Muscle of arm (tissue), 14 donors: ENCODE measurements at places on chromosomes 6 and 20.

DNA sequence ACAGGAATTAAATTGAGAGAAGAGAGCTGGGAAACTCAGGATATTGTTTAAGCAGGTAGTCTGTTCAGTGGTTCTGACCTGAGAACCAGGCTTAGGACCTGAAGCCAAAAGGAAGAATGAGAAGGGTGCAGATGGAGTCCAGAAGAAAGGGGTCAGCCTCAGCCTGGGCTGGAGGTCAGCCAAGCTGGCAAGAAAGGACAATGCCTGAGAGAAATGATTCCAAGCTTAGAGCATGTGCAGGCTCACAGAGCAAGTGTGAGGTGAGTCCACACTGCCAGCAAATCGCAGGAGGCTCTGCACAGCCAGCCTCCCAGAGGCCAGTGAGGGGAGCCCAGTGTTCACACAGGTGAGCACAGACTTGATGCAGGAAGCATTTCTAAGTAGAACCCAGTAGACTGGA is 47.3 kb downstream of the DAAM2 start:
- DNase-seq, result no peak

- DNase-seq, result no peak
Observed at GRCh38 chr6:2622671-2623070, 128.1 kb downstream of the MYLK4 start.

GRCh38 chr20:24998121-24998520 is 5.6 kb upstream of the APMAP start:
- DNase-seq, result no peak

- peak; percentile 44 for DNase-seq
Observed at GRCh38 chr20:18188434-18188833, 50.8 kb downstream of the KAT14 start.

GRCh38 chr20:667351-668034 is 8.1 kb downstream of the SCRT2 start:
- DNase-seq, result no peak

- DNase-seq, result no peak
Observed at GRCh38 chr6:11201772-11202512, 30.5 kb downstream of the NEDD9 start.

DNA sequence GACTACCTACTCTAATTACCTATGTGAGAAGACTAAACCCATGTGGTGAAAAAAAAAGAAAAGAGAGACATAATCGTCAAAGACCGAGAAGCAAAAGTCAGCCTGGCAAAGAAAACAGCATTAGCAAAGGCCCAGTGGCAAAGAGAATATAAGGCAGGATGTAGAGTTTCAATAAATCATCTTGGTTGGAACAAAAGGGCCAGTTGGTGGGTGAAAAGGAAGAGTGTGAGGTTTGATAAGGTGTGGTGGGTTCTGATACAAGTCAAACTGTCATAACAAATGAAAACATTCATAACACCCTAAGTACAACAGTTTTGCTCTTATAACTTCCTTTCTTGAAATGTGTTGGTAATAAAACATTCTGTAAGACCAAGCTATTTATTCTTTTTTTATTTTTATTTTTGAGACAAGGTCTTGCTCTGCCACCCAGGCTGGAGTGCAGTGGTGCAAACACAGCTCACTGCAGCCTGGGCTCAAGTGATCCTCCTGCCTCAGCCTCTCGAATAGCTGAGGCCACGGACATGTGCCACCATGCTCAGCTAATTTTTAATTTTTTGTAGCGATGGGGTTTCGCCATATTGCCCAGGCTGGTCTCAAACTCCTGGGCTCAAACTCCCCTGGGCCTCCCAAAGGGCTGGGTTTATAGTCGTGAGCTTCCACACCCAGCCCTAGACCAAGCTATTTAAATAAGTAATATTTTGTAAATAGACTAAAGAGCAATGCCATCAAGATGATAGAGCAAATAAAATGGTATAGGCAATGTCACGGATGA is 18.9 kb upstream of the GTF3C6 start:
- DNase-seq, result no peak

GRCh38 chr20:19816386-19816785 is 58.3 kb downstream of the RIN2 start:
- DNase-seq, result no peak

GRCh38 chr6:107473660-107474059 is 14.3 kb upstream of the PDSS2 start:
- DNase-seq, result no peak

DNA sequence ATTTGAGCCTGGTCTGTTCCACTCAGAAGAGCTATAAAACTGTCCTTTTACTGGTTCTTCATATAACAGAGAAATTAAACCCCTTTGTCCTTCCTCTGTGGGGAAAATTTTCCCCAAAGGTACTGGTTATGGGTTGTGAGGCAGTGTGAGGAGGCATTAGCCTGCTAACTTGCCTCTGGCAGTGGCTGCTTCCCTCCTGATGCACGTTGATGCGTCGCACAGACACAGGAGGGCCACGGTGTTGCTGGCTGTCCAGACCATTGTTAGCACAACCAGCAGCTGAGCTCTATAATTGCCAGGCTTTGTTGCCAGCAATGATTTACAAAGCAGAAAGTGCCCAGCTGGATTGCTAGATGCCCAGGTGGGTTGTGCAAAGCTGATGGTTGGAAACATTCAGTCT is 10.1 kb downstream of the AAR2 start:
- DNase-seq, result no peak

GRCh38 chr20:19903168-19903811 is 113.9 kb upstream of the NAA20 start:
- DNase-seq, result peak; percentile 43

- no peak for DNase-seq
Observed at GRCh38 chr6:32085759-32086459, 23.2 kb downstream of the TNXB start.

- DNase-seq, result no peak
Observed at GRCh38 chr20:49561806-49562205, 6.1 kb downstream of the PTGIS start.

GRCh38 chr20:47455133-47456040 is 46.3 kb upstream of the NCOA3 start:
- DNase-seq, result no peak

DNA sequence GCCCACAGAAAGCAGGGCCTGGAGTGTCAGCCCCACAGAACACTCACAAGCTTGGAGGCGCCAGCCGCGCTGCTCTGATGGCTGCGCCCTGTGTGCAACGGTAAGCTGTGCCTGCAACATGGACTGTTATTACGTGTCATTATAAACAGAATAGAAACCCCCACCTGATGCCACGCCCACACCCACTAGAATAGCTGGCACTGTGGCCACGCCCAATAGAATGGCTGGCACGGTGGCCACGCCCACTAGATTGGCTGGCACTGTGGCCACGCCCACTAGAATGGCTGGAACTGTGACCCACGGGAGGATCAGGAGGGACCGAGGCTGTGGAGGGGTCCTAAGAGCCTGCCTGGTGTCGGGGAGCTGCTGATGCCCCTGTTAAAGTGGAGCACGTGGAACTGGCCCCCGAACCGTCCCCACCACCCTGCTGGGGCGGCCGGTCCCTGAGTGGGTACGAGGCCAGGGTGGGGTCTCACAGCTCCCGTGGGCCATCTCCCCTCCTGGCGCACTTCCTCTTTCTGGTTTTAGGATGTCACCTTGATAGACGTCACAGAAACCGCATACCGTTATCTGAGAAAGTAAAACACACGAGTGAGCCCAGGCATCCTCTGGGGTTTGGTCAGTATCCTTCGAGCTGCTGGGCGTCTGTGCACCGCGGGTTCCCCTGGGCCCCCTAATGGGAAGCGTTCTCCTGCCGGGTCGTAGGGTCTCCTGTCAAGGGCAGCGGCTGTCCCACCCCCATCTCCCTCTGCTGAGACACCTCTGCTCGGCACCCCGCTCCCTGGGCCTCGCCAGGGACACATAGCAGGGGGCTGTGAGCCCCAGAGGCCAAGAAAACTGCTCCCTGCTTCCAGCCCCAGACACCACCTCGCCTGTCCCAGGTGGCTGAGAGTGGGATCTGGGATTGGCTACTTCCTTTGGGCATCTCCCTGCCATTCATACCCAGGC is 25.4 kb downstream of the SLC17A9 start:
- no peak for DNase-seq

DNA sequence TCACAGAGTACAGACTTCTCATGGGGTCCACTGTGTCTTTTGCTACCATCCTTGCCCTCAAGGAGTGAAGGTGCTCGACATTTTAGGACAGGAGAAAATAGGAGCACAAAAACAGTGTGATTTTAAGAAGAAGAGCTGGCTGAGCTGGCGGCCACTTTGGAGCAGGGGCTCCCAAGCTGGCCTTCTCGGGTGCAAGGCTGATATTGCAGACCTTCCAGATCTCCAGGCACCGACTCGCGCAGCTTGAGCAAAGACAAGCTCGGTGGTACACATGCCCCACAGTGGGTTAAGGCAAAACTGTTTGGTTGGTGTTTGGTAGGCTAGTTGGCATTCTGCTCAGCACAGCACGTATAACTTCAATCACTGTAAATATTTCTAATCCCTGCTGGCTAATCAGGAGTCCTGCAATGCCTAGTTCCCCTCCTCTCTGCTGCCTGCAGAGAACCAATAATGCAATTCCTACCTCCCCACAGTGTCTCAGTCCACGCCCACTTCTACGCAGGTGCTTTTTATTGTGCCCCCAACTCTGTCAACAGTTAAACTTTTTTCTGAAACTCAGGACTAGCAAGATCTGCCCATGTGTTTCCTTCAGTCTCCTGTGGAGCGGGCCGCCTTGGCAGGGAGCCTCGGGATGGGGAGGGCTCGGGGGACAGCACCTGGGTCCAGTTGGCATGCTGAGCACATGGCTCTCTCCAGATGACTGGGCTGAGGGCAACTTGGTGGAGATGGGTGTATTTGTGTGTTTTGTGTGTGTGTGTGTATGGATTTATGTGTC is 12.7 kb upstream of the SMOC2 start:
- DNase-seq, result no peak

DNA sequence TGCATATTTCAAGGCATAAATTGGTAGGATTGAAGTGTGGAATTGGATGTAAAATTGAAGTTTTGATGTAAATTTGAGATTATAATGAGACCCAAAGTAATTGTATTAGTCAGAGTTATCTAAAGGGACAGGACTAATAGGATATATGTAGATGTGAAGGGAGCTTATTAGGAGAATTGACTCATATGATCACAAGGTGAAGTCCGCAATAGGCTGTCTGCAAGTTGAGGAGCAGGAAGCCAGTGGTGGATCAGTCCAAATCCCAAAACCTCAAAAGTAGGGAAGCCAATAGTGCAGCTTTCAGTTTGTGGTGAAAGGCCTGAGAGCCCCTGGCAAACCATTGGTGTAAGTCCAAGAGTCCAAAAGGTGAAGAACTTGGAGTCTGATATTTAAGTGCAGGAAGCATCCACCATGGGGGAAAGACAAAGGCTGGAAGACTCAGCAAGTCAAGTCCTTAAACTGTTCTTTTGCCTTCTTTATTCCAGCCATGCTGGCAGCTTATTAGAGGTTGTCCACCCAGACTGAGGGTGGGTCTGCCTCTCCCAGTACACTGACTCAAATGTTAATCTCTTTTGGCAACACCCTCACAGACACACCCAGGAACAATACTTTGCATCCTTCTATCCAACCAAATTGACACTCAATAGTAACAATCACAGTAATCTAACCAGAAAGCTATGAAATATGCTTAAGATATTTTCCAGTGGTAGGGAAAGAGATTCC is 442.6 kb upstream of the PTCHD4 start:
- DNase-seq, result no peak

- DNase-seq, result peak; percentile 59
Observed at GRCh38 chr20:19934792-19935491, 82.2 kb upstream of the NAA20 start.

DNA sequence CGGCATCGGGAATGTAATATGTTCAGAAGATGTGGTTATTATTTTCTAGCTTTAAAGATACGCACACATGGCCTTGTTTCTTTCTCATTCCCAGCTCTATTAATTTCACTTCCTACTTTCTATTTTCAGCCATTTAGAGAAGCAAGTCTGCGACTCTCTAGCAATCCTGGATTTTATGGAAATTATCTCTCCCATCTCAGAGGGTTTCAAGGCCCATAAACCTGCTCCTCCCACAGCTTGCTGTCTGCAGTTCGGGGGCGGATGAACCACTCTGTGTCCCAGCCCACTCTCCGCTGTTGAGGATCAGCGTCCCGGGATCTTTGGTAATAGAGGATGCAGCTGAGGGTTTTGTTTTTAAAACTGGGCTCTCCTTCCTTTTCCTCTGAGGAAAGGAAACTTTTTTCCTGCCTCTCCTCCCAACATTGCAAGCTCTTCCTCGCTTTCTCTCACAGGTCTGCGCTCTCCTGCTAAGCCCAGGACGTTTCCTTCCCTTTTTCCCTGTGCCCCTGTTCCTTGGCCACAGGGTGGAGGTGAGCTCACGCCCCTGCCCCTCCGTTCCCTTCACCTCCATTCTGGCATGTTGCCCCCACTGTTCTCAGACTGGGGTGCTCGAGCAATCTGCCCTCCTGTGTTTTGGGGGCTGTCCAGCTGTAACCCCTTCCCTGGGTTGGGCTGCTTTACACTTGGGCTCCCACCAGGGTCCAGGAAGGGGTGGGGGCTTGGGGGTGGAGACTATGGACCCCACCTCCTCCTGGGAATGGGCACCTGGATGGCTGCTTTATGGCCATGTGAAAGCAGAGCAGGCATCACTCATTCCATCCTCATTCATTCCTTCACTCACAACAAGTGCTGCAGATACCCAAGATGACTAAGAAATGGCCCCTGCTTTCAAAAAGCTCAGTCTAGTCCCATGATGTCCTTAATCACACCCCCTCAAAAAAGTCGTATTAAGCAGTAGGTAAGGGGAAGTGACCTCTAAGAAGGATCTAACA is 54.9 kb downstream of the ZBTB9 start:
- peak; percentile 32 for DNase-seq

DNA sequence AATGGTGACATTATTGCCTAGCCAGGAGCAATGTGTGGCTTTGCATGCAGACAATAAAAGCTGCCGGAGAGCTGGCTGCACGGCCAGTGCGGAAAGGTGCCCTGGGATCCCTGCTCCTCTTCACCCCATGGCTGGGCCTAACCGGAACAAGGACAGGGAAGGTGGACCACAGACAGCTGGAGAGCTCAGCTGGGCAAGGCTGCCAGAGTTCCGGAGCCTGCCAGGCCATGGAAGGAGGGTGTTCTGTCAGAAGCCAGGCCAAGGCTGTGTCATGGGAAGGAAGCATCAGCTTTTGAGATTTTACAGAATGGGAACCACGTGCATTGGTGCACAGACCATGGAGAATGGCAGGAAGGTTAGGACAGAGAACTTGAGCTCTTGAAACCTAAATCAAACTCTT is 25.0 kb downstream of the MAP1LC3A start:
- DNase-seq, result no peak

- peak; percentile 28 for DNase-seq
Observed at GRCh38 chr20:43824309-43825050, 90.2 kb upstream of the TOX2 start.

- no peak for DNase-seq
Observed at GRCh38 chr6:16311763-16312162, 73.4 kb downstream of the GMPR start.

DNA sequence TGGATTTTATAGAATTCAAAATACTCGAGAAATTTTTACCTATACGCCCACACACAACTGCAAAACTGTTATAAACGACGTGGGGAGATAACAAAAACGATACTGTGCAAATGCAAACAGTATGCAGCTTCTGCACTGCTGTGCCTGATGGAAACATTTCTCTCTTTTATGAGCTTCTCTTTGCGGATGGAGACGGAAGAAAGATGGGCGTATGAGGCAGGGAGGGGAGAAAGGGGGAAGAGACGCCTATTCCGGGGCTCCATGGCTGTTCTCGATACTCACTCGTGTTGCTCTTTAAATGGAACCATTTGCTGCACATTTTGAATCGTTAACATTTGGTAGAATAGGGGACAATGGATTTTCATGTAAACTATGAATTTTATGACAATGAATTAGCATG is 69.1 kb upstream of the EXOC2 start:
- DNase-seq, result no peak
